ENCODE measurements at places on chromosomes 6 and 20. TPM values are rescaled to one million over a fixed set of nuclear protein-coding genes. Genes with fewer than 3 reads are reported as not detected.

The SCUBE3 gene
- total RNA-seq = 0.05 TPM

The PTK6 gene
- 2.4 TPM for total RNA-seq

The KCNS1 gene
- total RNA-seq = not detected

The GINS1 gene
- total RNA-seq = 29.4 TPM

The CSNK2A1 gene
- 156 TPM for total RNA-seq

The CST3 gene
- 364 TPM for total RNA-seq

The PGBD1 gene
- total RNA-seq = 5.3 TPM

The PROKR2 gene
- total RNA-seq = not detected
